NCI-H774 (cell line): ENCODE measurements at places on chromosomes 6 and 20.

- no peak for DNase-seq
Measured at GRCh38 chr6:135633573-135633972, 136.0 kb upstream of the AHI1 start.

GRCh38 chr6:20006037-20006436, 168.9 kb downstream of the ID4 start:
- DNase-seq, result no peak

GRCh38 chr6:153790876-153791473, 248.1 kb upstream of the OPRM1 start:
- no peak for DNase-seq

- DNase-seq, result no peak
Measured at GRCh38 chr6:54700158-54700557, 146.4 kb upstream of the FAM83B start.

GRCh38 chr6:134187154-134187553, 130.8 kb downstream of the SGK1 start:
- no peak for DNase-seq

DNA sequence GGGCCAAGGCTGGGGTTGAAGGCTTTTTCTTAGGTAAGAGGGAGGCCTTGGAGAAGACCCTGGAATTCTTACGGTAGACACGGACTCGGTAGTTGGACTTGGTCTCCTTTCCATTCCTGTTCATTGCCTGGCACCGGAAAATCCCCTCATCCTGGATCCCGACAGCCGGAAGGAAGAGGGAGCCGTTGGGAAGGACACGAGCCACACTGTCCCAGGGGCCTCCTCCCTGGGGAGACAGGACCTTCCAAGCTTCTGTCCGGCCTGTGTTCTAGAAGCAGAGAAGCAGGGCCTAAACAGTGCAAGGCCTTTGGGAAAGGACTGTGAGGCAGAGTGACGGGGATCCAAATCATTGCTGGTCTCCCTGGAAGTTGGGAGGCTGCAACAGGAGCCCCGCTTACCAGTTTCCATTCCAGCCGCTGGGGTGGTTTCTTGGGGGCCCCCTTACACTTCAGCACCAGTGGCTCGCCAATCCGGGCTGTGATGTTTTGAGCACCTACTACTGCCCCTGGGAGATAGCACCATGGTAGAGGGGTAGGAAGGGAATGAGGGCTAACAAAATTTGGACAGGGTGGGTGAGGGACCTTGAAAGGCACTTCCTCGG, 470 bp downstream of the AGER start:
- DNase-seq, result no peak

GRCh38 chr6:20669571-20670314, 135.5 kb downstream of the CDKAL1 start:
- no peak for DNase-seq

DNA sequence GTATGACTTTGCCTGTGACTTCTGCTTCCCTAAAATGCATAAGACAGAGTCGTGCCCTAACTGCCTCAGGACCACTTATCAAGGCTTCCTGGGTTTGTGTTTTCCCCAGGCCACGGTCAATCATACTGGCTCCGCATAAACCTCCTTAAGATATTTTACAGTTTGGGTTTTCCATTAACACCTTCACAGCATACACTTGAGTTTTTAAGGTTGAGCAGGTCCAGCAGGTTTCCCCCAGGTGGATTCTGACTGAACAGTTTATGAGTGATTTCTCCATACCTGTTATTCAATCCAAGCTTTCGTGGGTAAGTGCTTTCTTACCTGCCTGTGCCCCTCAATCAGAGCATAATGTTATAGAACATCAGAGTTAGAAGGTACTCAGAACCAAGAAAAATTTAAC, 39.3 kb downstream of the NINL start:
- no peak for DNase-seq

DNA sequence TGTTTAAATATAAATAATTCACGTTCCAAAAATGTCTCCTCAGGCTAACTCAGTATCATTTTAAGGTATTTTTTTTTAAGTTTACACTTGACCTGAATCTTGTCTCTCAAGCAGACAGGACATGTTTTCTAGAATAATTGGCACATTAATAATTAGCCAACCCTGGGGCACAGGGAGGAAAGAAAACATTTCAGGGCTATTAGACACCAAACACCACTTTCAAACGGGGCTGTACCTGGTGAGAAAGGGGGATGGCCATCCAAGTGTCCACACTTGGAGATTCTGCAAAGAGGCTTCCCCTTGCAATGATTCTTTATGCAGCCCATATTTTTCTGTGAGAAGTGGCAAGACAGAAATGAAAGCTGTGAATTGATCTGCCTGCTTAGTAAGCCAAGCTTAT, 560.8 kb downstream of the CD109 start:
- no peak for DNase-seq

DNA sequence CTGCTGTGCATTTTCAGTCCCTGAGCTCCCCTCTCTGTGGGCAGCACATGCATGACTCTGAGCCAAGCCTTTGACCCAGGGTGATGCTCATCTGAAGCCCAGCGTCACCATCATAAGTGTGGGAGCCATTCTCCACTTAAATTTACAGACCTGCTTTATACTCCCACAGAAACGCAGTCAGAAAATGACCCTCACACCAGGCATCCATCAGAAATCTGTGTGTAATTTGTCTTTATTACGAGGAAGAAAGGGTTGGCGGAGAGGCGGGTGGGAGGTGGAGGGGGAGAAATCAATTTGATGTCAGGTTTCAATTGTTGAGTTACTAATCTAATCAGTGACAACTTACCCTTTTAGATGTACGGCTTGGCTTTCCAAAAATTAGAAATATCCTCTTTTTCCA, 353.6 kb downstream of the MAFB start:
- no peak for DNase-seq

DNA sequence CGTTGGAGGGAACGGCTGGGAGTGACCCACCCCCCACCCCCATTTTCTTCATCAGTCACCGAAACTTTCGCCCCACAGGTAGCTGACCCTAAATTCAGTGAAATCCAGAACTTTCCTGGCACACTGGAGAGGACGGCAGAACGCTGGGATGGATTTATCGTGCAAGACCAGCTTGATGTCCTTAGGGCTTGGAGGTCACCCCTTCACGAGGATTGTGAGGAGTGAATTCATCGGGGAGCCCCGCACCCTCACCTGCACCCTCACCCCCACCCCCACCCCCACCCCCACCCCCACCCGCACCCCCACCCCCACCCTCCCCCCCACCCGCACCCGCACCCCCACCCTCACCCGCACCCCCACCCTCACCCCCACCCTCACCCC, 13.3 kb upstream of the TCFL5 start:
- DNase-seq, result no peak

DNA sequence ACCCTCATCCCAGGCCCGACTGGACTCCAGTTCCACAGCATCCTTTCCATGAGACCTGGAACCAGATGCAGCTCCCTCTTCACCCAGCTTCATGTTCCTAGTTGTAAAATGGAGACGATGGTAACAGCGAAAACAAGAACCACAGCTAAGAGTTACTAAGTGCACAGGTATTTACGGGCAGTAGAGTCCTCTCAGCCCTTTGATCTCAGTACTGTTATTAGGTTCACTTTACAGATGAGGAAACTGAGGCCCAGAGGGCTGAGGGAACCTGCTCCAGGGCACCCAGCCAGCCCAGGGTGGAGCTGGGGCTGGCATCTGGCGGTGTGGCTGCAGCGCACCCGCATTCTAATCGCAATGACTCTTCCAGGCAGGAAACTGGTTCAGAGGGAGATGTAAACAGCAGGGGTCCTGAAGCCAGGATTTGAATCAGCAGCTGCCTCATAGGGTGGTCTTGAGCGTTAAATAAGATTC, 858 bp downstream of the BCAS1 start:
- DNase-seq, result no peak

GRCh38 chr20:38680500-38681306, 43.6 kb upstream of the SLC32A1 start:
- no peak for DNase-seq

- no peak for DNase-seq
Measured at GRCh38 chr6:157258878-157259277, 64.4 kb downstream of the TMEM242 start.
